ENCODE measurements at places on chromosomes 7 and 10.

- DNase-seq: no peak
These were observed 541.4 kb downstream of the SUGCT start for GRCh38 chr7:40676221-40676620.

- no peak for DNase-seq
These were observed 44.6 kb upstream of the DLG5 start for GRCh38 chr10:77970869-77971803.

DNA sequence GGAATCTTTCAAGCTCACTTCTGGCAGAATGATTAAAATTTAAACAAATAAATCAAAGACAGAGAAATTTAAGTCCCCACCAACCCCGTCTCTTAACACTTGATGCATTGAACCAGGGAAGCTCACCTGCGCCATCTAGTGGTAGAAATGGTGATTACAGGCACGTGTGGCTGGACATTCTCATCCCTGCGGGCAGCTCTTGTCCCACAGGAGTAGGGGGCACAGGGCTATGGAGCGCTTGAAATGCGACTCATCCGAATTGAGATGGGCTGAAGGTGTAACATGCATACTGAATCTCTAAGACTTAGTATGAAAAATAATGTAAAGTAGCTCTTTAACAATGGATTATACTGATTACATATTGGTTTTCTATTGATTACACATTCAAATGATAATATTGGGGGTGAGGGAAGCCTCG is 24.8 kb upstream of the SLIT1 start:
- DNase-seq: peak; percentile 31

DNA sequence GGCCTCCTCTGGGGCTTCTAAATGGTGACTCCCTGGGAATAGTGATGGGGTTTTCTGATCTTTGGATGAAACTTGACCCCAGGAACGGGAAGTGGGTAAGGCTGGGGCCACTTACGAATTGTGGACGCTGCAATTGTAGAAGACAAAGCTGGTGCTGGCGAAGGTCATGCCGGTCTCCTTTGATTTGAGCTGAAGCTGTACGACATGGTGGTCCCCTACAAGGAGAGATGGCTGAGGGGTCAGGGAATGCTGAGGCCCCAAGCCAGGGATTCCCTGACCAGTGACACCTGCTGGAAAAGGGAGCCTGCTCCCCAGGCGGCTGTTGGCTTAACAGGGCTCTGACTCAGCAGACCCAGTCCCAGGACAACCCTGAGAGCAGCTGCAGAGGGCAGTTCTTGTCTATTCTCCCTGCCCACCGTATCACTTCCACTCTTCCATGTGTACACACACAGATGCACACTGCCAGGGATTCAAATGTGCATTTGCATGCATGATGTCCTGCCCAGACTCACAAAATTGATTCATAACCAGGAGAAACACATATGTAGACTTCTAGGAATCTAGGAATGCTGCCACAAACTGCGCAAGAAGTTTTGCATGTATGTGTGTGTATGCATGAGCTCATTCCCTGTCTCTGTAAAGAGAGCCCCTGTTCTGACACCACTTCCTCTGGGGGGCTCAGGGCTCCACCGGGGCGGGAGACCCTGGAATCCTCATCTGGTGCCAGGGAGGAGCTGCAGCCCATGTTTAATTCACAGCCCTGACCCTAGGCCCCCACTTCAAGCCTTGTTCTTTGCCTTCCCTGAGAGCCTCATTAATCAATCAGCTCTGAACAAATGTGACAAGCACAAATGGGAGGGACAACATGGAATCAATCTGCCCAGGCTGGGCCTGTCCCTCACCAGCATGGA is 350.0 kb downstream of the PLXNA4 start:
- DNase-seq: no peak

- no peak for DNase-seq
These were observed 697.8 kb downstream of the GATA3 start for GRCh38 chr10:8752146-8752843.
